ENCODE measurements at places on chromosomes 13 and 19.

DNA sequence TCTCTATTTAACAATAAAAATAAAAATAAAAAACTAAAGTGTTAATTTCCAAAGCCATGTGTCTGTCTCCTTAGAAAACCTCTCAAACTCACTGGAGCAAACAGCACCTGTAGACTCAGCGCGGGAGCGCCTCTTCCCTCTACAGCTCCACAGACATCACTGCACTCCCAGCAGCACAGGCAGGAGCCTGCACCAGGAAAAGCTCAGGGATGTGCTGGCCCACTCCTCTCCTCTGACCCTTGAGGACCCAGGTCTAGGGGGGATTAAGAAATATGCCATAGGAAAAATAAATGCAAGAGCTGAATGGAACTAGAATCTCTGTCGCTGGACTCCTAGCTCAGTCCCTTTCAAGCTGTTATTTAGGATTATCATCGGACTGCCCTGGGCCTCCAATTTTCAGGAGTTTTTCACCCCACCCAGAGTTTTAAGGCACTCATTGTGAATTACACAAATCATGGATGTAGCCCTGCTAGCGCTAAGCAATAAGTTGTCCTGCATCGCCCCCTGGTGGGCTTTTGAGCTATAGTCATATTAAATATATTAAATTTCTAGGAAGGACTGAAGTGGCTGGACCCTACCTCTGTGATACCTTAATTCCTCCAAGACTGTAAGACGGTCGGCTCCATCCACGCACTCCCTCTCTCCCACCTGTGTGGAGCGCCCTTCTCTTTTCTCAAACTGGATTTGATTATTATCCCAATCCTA, 333.9 kb downstream of the UQCRFS1 start:
- peak; percentile 33 for DNase-seq

DNA sequence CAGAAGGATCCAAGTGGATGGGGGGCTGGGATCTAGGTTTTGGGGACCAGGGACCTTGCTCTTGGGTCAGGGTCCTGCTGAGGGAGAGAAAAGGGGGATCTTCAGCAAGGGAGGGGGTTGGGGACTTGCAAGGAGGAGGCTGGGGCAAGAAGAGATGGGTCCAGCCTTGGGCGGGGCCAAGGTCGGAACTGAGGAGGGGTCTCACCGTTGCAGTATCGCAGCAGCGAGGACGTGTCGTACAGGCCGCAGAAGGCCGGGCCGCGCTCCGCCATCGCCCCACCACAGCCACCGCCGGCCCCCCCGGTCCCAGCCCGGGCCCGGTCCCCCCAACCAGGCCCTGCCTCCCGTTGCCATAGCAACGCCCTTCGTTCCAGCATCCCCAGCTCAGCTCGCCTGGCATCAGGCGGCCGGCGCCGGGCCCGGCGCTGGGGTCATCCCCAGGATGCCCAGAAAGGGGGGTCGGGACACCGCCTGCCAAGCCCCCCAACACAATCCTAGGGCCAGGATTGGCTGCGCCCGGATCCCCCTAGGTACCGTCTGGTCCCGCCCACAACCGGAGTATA, 6.0 kb upstream of the EML2 start:
- DNase-seq: no peak

DNA sequence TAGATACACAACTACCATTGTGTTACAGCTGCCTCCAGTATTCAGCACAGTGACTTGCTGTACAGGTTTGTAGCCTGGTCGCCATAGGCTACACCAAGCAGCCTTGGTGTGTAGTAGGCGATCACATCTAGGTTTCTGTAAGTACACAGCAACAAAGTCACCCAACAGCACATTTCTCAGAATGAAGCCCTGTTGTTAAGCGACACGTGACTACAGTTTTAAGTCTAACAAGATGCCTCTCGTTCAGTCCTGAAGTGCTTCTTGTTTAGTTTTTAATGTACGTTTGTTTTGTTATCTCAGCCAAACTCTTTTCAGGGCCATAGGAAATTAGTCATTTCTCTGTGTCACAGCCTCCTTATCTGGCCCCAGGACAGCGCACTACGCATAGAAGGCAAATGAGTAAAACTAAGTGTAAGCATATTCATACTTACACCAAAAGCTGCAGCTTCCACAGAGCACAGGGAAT, 50.0 kb upstream of the GPR183 start:
- no peak for DNase-seq

DNA sequence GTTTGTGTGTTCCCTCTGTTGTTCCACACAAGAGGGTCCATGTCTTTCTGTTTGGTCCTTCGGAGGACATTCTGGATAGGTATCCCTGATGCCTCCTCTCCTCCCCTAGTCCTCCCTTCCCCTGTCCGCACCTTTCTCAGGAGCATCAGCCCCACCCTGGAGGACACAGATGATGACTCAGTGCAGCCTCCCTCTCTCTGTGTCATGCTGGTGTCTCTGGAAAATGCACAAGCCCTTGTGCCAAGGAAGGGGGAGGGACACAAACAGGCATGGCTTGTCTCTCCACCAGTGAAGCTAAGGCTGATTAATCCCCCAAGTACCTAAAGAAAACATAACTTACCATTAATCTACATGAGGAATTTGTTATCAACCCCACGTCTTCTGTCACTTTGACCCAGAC, 16.2 kb upstream of the TNFRSF19 start:
- DNase-seq: no peak

DNA sequence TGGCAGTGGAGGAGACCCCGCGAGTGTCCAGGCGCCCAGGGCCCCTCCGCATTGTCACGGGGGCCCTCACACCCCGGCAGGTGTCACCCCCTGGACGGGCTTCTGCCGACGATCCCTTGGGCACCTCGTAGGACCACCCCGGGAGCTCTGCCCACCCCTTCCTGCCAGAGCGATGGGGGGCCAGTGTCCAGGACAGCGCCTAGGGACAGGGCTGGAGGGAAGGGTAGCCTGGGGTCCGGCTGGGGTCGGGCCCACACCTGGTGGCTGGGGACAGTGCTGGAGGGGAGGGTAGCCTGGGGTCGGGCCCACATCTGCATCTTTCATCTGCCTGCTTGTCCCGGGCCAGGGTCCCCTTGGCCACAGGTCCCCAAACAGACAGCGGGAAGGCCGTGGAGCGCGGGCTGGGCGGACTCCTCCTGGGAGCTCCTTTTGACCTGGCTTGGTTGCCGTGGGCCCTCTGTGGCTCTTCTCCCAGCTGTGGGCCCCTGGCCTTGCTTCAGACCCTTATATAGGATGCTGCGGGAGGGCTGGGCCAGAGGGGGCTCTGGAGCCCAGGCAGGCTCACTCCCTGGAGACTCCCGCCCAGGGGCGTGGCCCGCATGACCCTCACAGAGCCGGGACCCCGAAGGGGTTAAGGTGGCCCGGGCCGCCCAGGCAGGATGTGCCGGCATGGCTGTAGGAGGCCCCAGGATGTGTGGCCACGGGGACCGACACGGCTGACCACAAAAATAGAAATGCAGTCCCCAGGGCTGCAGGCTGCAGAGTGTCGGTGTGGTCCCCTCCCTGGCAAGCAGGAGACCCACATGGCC, 74.1 kb upstream of the MCF2L start:
- DNase-seq: no peak

- DNase-seq: no peak
These were observed 98.2 kb downstream of the ING1 start for GRCh38 chr13:110811771-110812120.

GRCh38 chr19:36833430-36833829, 4.8 kb downstream of the ZNF790 start:
- DNase-seq: no peak

- DNase-seq: no peak
These were observed 121.9 kb upstream of the GJB6 start for GRCh38 chr13:20353973-20354372.

GRCh38 chr13:40598569-40598968, 67.9 kb downstream of the FOXO1 start:
- no peak for DNase-seq

- DNase-seq: no peak
These were observed 6.3 kb upstream of the POU4F1 start for GRCh38 chr13:78609464-78610205.

DNA sequence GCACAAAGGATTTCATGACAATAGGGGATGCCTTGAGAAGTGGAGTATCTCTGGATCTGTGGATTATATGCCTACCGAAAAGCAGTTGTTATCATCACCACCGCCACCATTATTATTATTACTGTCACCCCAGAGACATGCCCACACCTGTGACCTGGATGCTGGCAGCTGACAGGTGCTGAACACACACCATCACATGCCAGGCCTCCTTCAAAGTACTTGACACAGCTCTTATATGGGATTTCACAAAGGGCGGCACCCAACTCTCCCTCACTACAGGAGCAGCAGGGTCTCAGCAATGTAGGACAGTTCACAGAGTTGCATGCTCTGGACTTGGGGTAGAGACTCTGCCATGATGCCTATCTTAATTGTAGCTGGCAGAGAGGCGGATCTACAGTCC, 5.6 kb upstream of the GPR42 start:
- no peak for DNase-seq

DNA sequence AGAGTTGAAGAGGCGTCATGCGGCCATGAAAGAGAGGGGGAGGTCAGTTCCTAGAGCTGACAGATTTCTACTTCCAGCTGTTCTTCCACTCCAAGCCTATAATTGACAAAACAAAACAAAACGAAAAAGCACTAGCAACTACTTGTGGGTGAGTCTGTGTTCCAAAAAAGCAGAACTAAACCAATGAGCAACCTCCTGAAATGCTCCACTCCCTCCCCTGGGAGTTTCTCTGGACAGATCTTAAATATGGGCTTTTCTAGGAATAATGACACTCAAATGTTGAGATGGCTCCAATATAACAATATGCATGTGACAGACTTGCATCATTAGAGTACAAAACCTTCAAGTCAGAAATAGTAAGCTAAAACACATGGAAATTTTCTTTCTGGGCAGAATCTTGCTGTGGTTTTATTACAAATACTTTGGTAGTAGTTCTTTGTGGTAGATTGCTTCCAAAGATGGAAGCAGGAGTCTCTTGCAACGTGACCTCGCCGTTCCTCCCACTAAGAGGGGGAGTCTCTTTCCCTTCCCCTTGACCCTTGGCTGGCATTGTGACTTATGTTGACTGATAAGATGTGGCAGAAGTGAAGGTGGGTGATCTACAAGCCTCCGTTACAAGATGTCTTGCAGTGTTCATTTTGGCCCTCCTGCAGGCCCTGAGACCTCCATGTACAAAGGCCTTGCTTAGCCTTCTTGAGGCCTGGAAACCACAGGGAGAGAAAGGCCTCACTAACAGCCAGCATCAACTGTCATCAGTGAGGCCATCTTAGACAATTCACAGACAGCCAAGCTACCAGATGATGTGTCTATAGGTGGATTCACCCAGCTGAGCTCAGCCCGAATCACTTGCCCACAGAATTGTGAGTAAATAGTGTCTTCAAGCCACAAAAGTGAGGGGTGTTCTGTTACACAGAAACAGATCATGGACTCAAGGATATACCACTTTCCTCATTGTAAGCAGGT, 173.1 kb upstream of the RFC3 start:
- no peak for DNase-seq

GRCh38 chr13:40206241-40207000, 460.0 kb downstream of the FOXO1 start:
- DNase-seq: peak; percentile 61

DNA sequence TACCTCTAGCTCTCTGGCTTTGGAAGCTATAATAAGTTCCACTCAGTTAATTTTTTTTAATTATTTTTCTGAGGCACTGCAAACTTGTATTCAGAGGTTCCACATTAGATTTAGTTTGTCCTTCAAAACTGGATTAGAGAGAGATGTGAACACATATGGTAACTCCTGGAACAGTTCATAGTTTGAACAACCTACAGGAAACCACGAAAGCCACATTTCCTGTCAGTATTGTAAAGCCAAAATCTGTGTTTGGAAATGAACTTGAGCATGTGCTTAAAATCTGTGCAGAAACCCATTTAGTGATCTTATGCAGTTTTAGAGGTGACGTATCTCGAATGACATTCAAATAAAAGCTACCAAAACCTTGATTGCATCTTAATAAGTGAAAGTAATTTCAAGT, 1952.0 kb downstream of the OLFM4 start:
- DNase-seq: no peak

GRCh38 chr19:10631874-10632273, 6.5 kb downstream of the SLC44A2 start:
- DNase-seq: no peak

GRCh38 chr13:66546534-66547379, 683.4 kb downstream of the PCDH9 start:
- DNase-seq: no peak

GRCh38 chr19:8988204-8988603, 22.0 kb downstream of the MUC16 start:
- DNase-seq: no peak

GRCh38 chr13:41457589-41458186, 338 bp downstream of the RGCC start:
- DNase-seq: no peak

Measured in activated T-cell treated with anti-CD3 and anti-CD28 coated beads, Interleukin-2, amount 50 U/mL, for 1 hour (primary cell).